ENCODE measurements at places on chromosomes 7 and 10.

GRCh38 chr10:13462551-13462950, 66.3 kb downstream of the BEND7 start:
- DNase-seq, result no peak

DNA sequence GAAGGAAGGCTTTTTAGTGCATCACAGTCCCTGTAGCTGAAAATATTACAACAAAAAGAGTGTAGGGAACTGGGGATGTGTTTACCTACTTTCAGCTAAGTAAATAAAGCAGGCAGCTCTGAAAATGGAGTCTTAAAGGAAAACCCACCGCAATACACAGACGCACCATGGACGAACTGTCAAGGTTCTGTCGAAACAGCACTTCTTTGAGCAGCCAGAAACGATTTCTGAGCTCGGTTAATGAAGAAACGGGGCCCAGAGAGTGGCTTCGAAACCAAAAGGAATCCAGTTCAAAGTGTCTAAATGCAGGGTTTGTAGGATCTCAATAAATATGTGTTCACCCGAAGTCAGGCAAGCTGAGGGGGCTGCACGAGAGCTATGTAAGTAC, 275.4 kb upstream of the NEBL start:
- no peak for DNase-seq

DNA sequence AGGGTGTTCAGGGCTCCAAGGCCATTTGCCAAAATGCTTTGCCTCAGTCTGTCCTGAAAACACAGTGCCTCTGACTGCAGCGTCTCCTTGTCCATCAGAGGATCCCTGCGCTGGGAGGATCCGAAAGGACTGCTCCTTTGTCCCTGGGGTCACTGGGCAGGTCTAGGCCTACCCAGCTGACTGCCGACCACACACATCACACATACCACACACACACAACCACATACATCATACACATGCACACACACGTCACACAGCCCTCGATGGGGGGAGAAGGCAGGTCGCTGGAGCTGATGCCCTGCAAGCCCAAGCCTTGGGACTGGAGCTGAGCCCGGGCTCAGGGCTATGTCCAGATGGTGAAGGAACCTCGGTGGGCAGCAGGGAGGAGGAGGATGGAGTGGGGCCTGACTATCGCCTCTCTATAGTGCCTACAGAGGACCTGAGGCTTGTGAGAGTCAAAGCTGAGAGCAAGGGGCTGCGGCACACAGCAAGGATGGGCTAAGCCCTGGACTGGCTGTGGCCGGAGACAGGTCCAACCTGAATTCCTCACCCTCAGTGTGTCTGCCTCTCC, 29.1 kb downstream of the GPRIN2 start:
- peak; percentile 46 for DNase-seq

- peak; percentile 50 for DNase-seq
Observed at GRCh38 chr7:151869455-151869854, 7.5 kb downstream of the PRKAG2 start.

- DNase-seq, result peak; percentile 92
Observed at GRCh38 chr7:27147199-27148030, at the start of gene HOXA6. HOXA6 (minus strand) TSS chr7:27147774; CDS start chr7:27147749, 25 bp downstream.

- no peak for DNase-seq
Observed at GRCh38 chr10:6119423-6119822, 30.6 kb downstream of the RBM17 start.

- DNase-seq, result no peak
Observed at GRCh38 chr10:43284341-43284910, 17.6 kb upstream of the RASGEF1A start.

DNA sequence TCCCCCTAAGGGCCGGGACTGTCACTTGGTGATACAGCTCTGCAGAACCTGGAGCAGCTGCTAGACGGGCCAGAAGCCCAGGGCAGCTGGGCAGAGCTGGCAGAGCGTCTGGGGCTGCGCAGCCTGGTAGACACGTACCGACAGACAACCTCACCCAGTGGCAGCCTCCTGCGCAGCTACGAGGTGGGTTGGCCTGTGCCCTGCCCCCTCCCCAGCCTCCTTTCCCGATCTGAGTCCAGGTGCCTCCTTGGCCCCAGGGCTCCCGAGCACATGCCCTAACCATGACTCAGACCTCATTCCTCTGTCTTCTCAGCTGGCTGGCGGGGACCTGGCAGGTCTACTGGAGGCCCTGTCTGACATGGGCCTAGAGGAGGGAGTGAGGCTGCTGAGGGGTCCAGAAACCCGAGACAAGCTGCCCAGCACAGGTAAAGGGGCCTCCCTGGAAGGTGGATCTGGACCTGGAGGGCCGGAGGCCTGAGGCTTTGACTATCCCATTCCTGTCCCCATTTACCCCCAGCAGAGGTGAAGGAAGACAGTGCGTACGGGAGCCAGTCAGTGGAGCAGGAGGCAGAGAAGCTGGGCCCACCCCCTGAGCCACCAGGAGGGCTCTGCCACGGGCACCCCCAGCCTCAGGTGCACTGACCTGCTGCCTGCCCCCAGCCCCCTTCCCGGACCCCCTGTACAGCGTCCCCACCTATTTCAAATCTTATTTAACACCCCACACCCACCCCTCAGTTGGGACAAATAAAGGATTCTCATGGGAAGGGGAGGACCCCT, 6.4 kb downstream of the NFKB2 start:
- no peak for DNase-seq

DNA sequence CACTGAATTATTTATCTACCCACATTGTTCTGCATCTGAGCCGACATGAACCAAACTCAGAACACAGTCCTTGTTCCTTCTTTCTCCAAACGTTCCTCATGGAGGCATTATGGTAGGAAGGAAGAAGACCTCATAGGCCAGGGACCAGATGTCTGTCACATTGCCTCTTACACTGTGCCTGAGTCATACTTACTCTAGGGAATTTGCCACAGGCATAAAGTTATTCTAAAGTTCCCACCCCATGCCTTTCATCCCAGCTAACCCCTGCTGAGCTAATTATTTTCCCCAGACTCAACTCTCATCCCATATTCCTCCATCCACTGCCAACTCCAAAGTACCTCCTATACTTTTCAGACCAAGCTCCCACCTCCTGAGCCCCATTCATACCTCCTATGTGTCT, 21.2 kb downstream of the MAT1A start:
- DNase-seq, result no peak

- no peak for DNase-seq
Observed at GRCh38 chr10:96878057-96878456, 46.0 kb downstream of the LCOR start.

DNA sequence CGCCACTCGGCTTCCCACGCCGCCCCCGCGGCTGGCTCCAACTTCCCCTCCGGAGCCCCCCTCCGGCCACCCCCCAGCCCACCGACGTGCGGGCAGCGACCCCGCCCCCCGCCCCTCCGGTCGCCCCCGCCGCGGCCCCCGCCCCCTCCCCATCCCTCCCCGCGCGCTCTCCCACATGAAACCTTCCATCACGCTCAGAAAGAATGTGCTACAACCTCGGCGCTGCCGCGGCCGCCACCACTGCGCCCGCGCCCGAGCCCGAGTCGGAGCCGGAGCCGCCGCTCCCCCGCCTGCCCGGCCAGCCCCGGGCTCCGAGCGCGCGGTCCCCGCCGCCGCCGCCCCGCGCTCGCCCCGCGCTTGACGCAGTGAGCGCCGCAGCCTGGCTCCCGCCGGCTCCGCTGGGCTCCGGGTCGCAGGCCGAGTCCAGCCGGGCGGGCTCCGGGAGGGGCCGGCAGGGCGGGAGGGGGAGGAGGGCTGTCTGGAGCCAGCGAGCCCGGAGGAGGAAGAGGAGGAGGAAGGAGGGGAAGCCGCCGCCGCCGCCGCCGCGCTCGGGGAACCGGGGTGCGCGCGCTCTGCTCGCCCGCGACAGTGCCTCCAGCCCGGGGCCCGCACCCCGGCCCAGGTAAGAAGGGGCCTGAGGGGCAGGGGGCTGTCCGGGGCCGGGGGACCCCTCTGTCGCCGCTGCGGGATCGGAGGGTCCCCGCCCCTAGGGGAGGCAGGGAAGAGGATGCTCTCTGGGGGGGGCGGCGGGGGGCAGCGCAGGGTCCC, 4.3 kb upstream of the ELFN1 start:
- peak; percentile 49 for DNase-seq

DNA sequence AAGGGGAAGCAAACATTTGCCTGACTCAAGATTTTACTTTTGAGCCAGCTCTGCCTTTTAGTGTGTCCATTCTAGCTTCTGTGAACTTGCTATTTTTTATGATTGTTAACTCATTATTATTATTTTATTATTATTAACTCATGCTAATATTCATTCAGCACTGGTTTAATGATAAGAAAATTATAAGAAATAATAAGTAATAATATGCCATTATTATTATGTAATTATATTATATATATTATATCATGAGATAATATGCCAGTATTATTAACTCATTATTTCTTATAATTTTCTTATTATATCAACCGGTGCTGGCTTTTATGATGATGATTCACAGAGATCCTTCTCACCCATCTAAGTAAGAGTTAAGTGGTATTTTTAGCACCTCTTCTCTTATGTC, 79.3 kb upstream of the NPVF start:
- no peak for DNase-seq

GRCh38 chr7:132240821-132241422, 335.3 kb downstream of the PLXNA4 start:
- no peak for DNase-seq

DNA sequence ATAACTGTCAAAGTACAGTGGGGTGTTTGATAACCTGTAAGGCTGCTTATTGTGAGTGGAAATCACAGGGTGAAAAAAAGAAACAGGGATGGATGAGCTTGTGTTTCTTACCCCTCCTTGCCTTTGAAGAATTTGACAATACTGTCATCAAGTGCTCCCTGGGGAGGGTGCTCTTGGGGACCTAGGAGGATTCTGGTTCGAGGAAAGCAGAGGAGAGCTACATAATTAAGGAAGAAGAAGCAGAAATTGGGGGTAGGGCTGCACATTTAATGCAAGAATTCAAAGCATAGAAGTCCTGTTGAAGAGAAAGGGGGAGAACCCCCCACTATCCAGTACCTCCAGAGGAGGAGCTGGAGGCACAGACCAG, 208.1 kb upstream of the PHYHIPL start:
- no peak for DNase-seq

GRCh38 chr10:21943633-21944265, 59.8 kb downstream of the DNAJC1 start:
- DNase-seq, result no peak

- DNase-seq, result no peak
Observed at GRCh38 chr10:131896403-131896802, 4.4 kb upstream of the PPP2R2D start.

GRCh38 chr10:123584419-123584775, 81.8 kb upstream of the GPR26 start:
- no peak for DNase-seq

GRCh38 chr7:2473496-2474180, 2.6 kb downstream of the GRIFIN start:
- DNase-seq, result no peak

GRCh38 chr7:142554560-142555532, 194.4 kb upstream of the PRSS1 start:
- DNase-seq, result no peak

- no peak for DNase-seq
Observed at GRCh38 chr7:143222782-143223181, 945 bp downstream of the TAS2R40 start.

- no peak for DNase-seq
Observed at GRCh38 chr10:71094712-71095390, 117.5 kb upstream of the UNC5B start.

DNA sequence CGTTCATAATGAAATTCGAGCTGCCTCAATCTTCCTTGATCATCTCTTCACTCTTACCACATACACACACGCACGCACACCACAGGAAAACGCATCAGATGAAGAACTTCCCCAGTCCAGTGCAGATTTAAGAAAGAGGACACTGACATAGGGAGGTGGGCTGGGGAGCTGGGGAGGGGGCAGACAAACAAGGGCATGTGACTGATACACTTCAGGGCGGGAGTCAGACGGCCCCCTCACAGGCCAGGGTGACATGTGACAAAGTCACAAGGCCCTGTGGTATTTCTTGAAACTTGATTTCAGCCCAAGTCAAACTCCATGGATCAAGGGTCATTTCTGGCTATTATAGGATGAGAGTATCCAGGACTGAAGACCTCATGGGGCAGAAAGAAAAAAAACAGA, 82.6 kb downstream of the KCNMA1 start:
- DNase-seq, result no peak

DNA sequence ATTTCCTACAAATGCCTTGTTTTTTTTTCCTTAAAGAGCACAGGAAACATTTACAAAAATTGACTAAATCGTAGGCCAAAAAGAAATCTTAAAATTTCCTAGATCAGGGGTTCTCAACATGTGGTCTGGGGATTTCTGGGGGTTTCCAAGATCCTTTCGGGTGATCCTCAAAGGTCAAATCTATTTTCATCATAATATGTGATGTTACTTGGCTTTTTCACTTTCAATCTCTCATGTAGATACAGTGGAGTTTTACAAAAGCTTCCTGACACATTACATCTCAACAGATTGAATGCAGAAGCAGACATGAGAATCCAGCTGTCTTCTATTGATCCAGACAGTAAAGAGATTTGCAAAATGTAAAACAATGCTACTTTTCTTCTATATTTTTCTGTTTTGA, 497.3 kb downstream of the INHBA start:
- no peak for DNase-seq
